ENCODE measurements at places on chromosomes 12 and 14. TPM values are rescaled to one million over a fixed set of nuclear protein-coding genes. Genes with fewer than 3 reads are reported as not detected.

RIN3 gene
- total RNA-seq: 34.7 TPM

SIX1 gene
- total RNA-seq: 0.39 TPM

DNA sequence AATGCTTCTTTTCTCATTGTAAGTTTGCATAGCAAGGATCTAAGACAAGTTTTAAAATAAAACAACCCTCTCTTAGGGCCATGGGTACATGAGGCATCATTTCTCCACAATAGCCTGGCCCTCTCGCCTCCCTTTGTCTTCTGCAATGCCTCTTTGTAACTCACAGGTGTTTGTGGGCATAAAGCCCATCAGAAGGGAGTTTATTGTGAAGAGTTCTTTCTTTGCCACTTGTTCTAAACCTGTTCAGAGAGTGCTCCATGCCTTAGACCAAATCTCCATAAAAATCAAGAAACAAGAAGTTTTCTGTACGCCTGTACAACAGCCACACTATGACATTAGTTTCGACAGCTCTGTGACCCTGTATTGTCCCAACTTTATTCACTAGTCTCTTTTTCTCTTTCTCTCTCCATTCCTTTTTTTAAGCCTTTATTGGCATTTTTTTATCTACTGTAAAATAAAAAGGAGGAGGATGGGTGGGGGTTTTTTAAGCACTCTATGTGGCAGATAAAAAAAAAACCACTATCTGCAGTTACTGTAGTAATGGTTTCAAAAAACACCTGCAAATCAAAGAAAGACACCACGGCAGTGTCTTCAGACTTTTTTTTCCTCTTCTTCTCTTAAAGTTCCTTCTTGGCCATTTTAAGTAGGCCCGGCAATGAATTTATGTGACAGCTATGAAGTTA, 1.6 kb downstream of the C12orf42 start:
- no peak for DNase-seq
- H3K36me3 ChIP-seq: peaks cover 1% of the 10 kb centered on the region
- peak overlapping the region; percentile 62 for H3K4me3 ChIP-seq
- H3K27me3 ChIP-seq: peaks cover 25% of the 10 kb centered on the region
- peaks cover 21% of the 10 kb centered on the region for H3K4me1 ChIP-seq

DNA sequence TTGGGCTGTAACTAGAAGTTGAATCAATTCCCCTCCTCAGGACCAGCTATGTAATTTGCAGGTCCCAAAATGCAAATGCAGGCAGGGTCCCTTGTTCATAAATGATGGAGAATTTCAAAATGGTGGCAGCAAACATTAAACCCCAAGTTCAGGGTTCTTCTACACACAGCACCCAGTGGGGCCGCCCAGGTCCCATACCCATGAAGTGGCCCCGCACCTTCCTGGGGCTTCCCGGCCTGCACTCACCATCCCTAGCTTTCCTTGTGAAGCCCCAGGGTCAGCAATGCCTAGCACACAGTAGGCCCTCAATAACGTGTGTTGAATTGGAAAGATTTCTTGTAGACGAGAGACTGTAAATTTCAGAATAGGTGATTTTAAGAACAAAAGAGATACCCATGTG, 76.0 kb downstream of the NTF3 start:
- no peak for DNase-seq
- H3K27ac ChIP-seq: no peak overlapping the region
- no peaks in the 10 kb centered on the region for H3K4me1 ChIP-seq
- H3K4me3 ChIP-seq: no peak overlapping the region
- peaks cover 4% of the 10 kb centered on the region for H3K27me3 ChIP-seq
- no peaks in the 10 kb centered on the region for H3K36me3 ChIP-seq

Measured in activated T-helper 1 cell treated with anti-CD3 and anti-CD28 coated beads, Interleukin-12 subunit alpha, Interleukin-12 subunit beta, Interleukin-2, Interleukin-4 antibody, amounts not matched to agents 30 ng/mL and 10 ng/mL and 1 ng/mL, durations not matched to agents 14 hours and 24 hours and 36 hours (primary cell).